ENCODE measurements at places on chromosomes 7 and 10.

GRCh38 chr7:32536585-32536984 lies 41.3 kb downstream of the AVL9 start:
- no peak for DNase-seq

DNA sequence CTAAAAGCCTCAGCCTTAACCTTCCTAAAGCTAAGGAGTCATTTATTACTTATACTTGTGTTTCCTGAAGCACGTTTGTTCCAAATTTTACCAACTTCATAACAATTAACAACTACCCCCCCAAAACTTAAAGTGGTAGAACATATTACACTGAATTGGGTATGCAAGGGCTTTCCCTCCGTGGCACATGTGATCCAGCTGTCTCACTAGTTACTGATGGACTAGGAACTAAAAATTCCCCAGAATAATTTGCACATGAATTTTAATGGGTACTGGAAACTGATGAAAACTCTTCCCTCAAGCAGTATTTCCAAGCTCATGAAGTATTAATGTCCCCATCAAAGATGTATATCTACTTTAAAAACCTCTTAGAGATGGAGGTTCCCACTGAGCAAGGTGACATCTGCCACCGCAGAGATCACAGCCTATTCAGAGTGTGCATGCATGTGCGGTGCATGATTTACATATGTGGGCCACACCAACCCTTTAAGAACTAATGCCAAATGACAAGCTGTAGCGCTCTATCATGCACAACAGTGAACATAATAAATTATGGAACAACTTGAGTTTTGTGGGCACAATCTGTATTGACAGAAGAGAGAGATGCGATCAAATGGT lies 139.9 kb upstream of the ADCY1 start:
- DNase-seq: no peak

DNA sequence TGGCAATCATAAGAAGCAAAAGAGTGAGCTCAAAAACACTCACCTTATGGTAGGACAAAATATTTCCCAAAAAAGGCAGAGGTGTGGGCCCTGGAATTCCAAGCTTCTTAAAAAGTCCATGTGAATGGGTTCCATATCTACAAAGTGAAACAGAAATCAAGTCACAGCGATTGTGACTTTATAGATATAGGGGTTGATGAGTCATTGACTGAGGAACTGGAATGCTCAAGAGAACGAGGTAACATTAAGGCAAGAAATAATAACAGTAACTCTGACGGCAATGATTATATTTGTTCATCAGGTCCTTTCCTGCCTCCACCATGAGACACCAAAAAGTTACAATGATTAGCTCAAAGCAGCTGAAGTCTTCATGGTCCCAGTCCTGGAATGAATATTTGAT lies 4.0 kb downstream of the CYP3A4 start:
- DNase-seq: no peak

DNA sequence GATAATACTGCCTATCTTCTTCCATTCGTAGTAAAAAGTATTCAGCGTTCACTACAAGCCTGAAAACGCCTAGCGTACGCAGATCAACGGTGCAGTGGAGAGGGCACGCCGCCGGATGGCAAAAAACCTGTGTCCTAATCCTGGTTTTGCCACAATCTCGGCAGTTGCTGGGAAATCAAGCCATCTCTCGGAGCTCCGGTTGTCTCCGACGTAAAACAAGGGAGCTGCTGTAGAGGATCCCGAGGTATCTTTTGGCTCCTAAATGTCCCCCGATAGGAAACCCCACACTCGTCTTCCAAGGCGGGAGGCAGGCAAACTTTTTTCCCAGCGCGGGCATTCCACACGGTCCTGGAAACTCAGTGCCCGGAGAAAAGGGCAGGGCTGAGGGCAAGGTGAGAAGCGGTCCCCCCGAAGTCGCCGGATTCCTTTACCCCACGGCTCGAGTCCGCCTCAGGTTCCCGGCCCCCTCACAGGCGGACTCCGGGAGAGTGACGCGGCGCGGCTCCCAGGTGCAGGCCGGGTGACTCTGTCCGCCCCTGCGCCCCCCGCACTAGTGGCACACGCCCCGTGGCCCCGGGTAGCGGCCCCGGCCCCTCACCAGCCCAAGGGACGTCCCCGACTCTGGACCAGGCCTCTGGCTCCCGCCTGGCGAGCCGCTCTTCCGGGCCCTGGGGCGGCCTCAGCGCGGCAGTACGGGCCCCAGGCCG lies 649 bp downstream of the IDE start:
- DNase-seq: no peak

DNA sequence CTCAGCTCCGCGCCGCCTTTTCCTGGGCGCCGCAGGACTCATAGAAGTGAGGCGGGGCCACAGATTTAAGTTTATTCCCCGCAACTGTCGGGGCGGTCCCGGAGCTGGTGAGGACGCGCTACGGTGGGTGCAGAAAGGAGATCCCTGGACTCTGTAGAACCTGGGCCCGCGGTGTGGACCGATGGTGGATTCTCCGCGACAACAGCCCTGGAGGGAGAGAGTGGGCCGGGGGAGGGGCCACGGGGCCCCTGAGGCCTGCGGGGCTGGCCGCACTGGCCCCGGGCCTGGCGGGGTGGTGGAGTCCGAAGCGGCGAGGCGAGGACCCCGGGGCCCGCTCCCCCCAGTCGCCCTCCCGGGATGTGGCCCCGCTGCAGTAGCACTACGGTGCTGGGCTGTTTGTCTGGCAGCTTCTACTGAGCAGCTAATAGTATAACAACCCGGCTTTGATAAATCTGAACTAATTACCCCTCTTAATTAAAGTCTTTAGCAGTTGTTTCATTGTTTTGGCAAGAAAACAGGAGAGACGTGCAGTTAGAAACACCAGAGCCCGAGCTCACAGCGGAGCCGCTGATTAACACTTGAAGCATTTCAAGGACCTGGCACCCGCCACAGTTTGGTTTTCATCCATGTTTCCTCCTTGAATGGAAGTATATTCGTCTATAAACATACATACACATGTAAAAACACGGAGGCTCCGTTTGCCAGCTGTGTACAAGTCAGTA lies 4.2 kb downstream of the FEZF1 start:
- DNase-seq: peak; percentile 17

GRCh38 chr10:10951675-10952074 lies 66.0 kb upstream of the CELF2 start:
- DNase-seq: no peak

DNA sequence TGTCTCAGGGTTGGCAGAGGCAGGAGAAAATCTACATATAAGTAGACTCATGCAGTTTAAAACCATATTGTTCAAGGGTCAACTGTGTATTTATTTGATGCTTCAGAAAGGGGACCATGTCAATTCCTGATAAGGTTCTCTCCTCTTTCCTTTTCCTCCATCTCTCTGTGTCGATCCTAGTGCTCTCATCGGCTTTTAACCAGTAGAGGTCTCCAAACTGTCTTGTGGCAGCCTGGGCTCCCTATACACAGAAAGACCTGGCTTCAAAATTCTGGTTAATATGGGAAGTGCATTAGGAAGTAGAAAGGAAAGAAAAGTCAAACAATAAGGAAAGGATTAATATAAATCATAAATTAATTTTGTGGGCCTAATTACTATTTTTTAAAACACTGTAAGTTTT lies 304.4 kb upstream of the C7orf33 start:
- DNase-seq: no peak

DNA sequence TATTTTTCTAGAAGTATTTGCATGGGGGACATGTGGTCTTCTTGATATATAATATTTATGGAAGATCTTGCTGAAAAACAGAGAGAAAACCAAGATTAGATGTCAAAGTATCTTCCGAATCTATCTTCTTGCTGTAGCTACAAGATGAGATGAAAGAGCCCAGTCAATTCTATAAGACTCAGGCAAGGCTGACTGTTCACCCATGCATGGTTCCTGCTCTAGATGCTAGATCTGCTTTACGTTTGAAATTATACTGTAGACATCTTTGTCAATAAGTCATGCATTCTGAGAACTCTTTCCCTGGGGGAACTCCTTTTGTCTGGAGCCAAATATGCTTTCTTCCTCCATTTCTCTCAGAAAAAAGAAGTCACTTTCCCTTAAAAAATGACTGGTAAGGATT lies 1292.0 kb downstream of the XPNPEP1 start:
- no peak for DNase-seq

- no peak for DNase-seq
Measured at GRCh38 chr7:36614959-36615358, 109.3 kb downstream of the AOAH start.

DNA sequence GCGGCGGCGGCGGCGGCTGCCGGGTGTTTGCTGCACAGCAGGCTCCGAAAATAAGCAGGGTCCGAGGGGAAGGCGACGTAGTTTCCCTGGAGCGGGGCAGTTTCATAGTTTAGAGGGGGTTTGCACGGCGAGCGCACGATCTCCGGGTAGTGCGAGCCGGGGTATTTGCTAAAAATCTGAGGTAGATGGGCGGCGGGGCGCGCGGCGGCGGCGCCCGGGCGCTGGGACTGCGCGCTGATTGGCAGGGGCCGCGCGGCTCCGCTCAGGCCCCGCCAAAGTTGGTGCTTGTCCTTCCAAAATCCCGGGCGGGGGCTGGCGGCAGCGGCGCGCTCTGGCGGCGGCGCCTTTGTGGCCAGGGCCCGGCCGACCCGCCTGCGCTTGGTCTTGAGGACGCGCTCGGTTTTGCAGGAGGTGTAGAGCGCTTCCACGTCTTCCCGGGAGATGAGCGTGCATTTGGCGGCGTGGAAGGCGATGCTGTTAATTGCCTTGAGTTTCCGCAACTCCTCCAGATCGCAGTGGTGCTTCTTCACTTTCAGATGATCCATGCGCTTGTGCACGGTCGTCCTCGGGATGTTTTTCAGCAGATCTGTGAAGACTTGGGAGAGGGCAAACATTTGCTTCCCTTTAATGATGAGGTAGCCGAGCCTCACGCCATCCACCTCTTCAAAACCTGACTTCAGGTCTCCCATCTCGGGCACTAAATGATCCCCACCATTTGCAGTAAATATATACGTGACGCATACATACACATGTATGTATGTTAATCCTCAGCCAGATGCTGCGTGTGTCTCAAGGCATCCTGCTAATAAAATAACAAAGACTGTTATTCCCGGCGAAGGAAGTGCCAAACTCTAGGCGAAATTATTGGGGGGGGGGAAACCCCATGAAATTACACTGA lies 8.1 kb downstream of the SKIDA1 start:
- no peak for DNase-seq

- DNase-seq: no peak
Measured at GRCh38 chr7:128755075-128755818, 16.1 kb downstream of the CALU start.

GRCh38 chr7:16295558-16295957 lies 125.8 kb downstream of the CRPPA start:
- DNase-seq: no peak

GRCh38 chr7:33596686-33597085 lies 308.7 kb upstream of the BMPER start:
- DNase-seq: no peak

DNA sequence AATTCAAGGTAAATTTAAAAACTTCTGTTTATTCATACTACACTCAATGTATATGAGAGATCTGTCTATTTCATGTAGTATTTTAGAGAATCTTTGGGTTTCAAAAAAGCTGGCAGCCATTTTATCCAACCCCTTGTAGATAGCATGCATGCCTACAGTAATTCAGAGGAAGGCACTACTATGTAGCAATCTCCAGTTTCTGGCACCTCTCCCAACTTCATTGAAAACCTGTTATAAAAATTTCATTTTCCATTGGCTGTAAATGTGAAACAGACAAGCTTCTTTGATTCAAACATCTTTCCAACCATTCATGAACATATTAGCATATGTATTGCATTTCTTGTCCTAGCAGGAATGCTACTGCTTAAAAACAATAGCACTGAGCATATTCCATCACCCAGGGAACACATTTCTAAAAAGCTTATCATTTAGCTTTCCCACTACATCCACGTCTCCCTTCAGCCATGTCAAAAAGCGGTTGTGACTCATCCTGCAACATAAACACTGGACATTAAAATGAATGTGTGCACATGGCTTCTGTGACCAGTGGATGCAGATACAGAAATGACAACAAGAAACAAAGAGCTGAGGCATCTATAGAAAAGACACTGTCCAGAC lies 330.4 kb upstream of the AOAH start:
- DNase-seq: no peak

DNA sequence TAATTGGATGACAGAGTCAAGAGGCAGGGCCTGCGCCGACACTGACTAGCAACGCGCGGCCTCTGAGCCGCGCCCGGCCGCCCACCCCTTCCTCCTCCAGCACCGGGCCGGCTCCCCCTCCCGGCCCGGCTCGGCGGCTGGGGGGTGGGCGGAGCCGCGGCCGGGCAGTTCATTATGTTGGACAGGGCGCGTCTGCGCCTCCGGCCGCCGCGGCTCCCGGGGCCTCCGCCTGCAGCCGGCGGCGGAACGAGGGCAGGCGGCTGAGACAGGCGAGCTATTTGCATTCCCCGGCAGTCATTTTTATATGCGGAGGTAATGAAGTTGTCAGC lies 106.7 kb downstream of the SNX10 start:
- DNase-seq: peak; percentile 47

DNA sequence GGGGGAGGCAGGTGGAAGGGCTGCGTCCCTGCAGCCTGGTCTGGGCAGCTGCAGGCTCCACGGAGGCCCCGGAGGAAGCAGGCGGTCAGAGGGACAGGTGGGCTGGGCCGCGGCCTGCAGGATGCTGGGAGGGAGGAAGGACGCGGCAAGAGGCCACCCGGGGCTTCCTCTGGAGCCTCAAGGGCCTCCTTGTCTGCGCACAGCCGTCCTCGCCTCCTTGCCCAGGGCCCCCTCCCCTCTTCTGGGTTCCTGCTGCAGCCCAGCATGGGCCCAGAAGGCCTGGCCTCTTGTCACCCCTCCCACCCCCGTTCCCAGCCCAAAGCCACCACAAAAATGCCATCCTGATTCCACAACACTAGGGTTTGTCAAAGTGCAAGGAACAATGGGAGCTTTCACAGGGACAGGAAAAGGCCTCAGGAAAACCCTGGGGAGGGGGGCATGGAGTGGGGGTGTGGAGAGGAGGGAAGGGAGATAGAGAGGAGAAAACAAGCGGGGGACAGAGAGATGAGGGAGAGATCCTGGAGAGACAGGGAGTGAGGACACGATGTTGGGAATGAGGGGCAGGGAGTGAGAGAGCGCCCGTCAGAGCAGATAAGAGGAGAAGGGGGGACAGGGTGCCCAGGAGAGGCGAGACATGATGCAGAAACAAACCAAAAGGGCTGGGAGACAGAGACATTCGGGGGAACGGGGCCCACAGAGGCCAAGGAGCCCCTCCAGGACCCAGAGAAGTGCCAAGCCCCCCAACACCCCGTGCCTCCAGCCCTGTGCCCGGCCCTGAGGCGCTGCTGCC lies 41.8 kb downstream of the ZCCHC24 start:
- no peak for DNase-seq

GRCh38 chr7:154587792-154588191 lies 415.1 kb downstream of the PAXIP1 start:
- DNase-seq: no peak

DNA sequence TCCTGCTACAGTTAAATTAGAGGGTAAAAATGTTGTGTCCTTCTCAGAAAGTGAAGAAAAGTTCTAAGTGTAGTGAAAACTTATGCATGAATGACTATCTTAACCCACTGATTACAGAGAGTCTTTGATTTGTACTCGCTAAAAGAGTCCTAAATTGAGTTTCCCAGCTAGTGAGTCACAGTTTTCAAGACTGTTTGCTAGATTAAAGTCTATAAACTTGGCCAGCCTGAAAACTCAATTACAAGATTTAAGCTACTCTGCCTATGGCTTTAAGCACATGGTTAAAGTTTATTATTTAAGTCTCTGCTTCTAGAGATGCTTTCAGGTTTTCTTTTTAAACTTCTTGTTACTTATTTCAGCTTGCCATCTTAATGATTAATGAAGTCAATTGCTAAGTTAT lies 44.4 kb downstream of the MRPS24 start:
- no peak for DNase-seq

GRCh38 chr7:435630-436366 lies 83.8 kb downstream of the PDGFA start:
- DNase-seq: no peak

- DNase-seq: no peak
Measured at GRCh38 chr7:51121036-51121790, 195.4 kb downstream of the COBL start.

GRCh38 chr7:152674860-152675758 lies 832 bp downstream of the XRCC2 start:
- DNase-seq: peak; percentile 88
